ENCODE measurements at places on chromosomes 1 and 21.

DNA sequence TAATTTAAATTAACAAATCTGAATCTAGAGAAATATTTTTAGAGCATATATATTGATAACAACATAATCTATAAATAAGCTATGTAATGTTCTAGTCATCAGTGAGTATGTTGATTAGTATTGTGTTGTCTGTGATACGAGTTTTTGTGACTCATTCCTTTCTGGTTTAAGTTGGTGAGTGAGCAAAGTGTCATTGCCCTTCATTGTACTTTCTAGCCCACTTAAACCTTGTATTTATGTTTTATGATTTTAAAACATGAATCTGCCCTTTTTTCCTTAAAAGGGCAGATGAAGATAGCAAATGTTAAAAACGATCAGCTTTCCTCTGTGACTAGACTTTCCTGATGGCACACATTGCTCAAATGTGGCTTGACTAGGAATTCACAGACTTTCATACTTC lies 38.5 kb downstream of the MACO1 start:
- DNase-seq: no peak

DNA sequence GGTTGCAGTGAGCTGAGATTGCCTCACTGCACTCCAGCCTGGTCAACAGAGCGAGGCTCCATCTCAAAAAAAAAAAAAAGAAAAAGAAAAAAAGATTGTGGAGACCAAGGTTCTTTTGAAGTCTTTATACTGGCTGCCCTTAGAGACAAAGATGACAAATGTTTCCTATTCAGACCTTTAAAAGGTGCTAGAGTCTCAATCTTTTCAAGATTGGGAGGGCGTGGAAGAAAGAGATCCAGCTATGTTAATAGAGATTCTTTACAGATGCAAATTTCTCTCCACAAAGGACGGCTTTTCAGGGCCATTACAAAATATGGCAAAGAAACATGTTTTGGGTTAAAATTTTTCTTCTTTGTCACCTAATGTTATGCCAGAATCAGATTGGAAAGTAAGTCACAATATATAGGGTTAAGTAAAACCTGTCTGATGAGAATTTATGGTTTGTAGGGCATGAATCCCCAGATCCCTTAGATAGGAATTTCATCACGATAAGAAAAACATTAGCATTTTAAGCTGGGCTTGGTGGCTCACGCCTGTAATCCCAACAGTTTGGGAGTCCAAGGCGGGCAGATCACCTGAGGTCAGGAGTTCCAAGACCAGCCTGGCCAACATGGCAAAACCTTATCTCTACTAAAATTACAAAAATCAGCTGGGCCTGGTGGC lies 13.0 kb upstream of the MORC3 start:
- no peak for DNase-seq

GRCh38 chr1:101301446-101302057 lies 64.7 kb downstream of the S1PR1 start:
- no peak for DNase-seq

DNA sequence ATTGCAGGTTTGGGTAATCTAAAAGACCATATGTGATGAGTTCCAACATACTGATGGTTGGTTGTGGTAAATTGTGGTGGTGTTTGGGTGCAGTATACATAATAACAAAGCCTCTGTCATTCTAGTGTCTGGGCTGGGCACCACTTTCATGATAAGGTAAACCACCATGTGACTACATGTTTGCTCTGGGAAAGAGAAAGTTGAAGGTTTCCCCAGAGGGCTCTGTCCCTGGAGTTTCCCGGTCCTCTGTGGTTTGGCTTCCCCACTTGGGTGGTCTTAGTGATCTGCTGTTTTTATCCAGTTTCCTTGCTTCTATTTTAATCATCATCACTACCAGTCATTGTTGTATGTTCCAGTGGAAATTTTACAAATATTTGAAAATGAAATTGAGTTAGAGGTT lies 55.9 kb upstream of the TSPAN2 start:
- no peak for DNase-seq

All from NCI-H1417 treated with DMSO at 0.1 percent for 48 hours (cell line).